Activated naive CD8-positive, alpha-beta T cell treated with anti-CD3 and anti-CD28 coated beads, Interleukin-2, amount 10 ng/mL, durations not matched to agents 7 days and 5 days (primary cell): ENCODE measurements at places on chromosomes 6 and 20. TPM values are rescaled to one million over a fixed set of nuclear protein-coding genes. Genes with fewer than 3 reads are reported as not detected.

GRCh38 chr20:6007529-6008103, 46.2 kb downstream of the LRRN4 start:
- DNase-seq, result no peak

GRCh38 chr6:139753198-139753861, 378.9 kb upstream of the CITED2 start:
- DNase-seq, result no peak

The NOX3 gene
- not detected for total RNA-seq

- no peak for DNase-seq
Measured at GRCh38 chr6:72740135-72740534, 118.3 kb downstream of the KCNQ5 start.

- no peak for DNase-seq
Measured at GRCh38 chr6:72940265-72940664, 285.0 kb downstream of the KHDC1L start.

The SCRT2 gene
- total RNA-seq, result not detected

DNA sequence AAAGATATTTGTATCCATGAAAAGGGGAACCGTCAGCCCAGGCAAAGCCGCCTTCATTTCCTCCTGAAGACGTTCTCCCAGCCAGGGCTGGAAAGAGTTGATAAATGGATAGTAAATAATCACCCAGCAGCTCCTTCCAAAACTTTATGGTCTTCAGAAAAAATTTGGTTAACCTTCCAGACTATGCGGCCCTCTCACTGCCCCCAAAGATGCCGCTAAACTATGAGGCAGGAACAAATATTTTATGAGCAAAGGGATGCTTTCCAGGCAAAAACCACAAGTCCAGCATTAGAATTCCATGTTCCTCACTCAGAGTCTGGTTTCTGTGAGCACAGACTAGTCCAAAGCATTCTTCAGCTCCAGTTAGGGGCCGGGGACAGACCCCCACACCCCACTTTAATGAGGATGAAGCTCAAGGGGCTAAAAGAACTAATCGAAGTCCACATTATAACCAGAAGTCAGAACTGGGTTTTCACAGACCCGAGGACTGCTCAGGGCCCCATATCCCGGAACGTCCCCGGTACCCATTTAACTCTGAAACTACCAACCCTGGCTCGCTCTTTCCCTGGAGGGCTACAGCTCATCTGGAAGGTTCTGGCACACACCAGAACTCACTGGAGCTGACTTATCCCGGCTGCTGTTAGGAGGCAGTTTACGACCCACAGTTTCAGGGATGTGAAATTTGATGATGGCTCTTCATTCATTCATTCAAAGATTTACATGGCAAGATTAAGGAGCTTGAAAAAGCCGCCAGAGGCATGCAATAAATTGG, 29.4 kb downstream of the BMP7 start:
- no peak for DNase-seq

The PTCRA gene
- not detected for total RNA-seq

The MUC21 gene
- not detected for total RNA-seq

DNA sequence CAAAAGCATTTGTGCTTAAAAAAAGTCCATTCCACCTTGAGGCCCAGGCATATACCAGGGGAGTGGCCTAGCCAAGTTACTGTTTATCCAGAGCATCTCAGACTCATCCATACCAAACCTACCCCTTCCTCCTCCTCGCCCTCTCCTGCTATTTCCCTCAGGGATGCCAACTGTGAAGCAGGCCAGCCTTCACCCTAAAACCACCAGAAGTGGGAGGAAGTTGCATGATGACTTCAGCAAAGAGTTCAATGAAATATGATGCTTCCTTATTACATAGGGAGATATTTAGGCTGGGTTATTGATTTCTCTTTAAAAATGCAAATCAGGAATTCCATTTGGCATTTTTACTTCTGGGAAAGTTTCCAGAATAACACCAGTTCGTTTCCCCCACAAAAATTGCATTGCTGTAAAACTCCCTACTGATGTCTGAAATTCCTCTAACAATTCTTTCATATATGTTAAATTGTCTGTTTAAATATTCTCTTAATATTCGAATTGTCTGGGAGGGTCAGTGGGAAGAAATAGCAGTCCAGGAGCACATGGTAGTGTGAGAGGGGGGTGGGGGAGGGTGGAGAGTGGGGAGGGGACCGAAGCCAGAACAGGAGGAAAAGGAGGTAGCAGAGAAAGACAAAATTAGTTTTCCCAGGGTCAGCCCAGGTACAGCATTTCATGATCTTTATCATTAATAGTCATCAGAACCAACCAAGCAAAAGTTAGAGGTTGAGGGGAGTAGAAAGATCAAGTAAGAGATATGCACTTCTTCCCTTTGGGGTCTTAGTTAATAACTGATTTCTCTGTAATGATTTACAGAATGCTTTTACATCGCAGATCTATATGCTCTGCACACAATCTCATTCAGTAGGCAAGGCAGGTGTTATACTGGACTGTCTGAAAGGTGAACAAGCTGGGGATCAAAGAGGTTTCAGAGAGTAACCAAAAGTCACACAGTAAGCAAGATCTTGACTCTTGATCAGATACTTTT, 1.7 kb upstream of the TCP11 start:
- no peak for DNase-seq

The FAM83C gene
- total RNA-seq, result not detected

DNA sequence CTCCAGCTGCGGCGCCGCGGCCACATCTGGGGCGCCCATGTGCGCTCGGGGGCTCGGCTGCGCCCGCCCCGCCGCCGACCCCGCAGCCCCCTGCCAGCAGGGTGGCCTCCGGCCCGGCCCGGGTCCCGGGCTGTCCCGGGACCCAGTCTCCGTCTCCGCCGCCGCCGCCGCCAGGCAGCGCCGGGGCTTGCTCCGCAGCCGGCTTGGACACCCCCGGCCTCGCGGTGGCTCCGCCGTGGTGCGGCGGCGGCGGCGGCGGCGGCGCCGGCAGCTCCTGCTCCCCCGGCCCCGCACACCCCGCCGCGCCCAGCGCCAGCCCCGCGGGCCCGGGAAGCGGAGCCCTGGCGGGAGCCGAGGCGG, 219 bp downstream of the ISM1 start:
- no peak for DNase-seq

GRCh38 chr20:63980317-63980805, 571 bp upstream of the PRPF6 start:
- no peak for DNase-seq

The WFDC10B gene
- not detected for total RNA-seq

- no peak for DNase-seq
Measured at GRCh38 chr6:156949376-156949775, 172.2 kb downstream of the ARID1B start.
